Endothelial cell (in vitro differentiated cells): ENCODE measurements at places on chromosomes 5 and 9.

DNA sequence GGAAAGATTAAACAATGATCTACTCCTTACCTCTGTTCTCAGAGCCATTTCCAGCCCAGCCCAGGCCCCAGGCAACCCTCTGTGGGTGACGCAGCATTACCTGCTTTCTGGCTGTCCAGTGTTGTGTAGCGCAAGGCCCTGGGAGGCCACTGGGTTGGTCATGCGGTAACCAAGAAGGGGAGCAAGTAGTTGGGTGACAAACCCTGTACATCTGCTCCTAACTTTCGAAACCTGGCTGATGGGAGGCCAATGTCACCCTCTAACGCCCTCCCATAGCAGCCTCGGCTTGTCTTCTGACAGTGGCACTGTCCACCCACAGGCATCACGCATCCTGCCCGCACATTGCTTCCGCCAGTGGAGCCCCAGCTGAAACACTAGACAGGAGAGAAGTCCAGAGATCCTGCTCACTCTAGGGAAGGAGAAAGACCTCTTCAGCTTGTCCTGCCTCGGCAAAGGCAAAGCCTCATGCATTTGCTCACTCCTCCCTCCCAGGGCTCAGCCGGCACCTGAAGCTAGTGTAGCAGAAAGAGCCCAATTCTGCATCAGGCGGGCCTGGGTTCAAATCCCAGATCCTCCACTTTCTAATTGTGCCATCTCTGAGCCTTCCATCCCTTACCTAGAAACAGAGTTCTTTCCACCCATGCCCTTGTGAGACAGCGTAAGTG is 94.6 kb downstream of the ADAMTS2 start:
- DNase-seq = no peak

- DNase-seq = no peak
Observed at GRCh38 chr5:143141652-143142051, 261.8 kb downstream of the NR3C1 start.

DNA sequence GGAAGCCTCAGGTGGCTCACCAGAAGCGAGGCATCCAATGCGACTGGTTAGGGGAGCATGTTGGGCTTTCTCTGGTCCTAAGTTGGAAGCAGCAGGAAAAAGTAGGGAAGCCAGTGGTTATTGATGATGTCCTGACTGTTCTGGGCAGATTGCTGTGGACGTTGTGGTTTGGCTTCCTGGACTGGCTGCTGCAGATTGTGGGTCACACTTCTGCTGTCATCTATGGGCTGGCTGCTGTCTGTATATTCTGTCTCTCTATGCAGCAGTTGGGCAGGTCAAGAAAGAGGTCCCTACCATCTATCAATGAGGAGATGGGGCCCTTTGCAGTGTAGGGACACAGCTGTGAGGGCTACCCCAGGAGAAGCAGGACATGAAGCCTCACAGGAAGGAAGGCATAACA is 13.5 kb upstream of the MARCHF6 start:
- DNase-seq = no peak

GRCh38 chr5:775961-776861 is 8.3 kb downstream of the ZDHHC11B start:
- DNase-seq = no peak

DNA sequence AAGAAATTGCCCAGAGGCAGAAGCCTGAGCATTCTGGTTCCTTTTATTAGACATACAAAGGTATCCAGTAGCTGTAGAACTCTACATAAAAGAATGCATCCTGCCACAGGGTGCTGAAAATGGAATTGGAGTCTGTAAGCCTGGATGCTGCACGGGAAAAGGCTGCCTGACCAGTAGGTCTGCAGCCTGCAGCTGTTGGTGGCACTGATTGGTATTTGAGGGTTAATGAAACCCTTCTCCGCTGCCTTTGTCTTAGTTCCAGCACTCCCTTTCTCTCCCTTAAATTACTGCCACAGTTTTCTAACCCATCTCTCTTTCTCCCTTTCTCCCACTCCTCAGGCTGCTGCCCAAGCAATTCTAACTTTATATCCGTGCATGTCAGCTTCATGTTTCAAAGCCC is 64.7 kb downstream of the BRINP1 start:
- DNase-seq = no peak

- no peak for DNase-seq
Observed at GRCh38 chr5:159916841-159917761, 819 bp downstream of the ADRA1B start.

- no peak for DNase-seq
Observed at GRCh38 chr5:67182301-67182790, 14.3 kb downstream of the CD180 start.

DNA sequence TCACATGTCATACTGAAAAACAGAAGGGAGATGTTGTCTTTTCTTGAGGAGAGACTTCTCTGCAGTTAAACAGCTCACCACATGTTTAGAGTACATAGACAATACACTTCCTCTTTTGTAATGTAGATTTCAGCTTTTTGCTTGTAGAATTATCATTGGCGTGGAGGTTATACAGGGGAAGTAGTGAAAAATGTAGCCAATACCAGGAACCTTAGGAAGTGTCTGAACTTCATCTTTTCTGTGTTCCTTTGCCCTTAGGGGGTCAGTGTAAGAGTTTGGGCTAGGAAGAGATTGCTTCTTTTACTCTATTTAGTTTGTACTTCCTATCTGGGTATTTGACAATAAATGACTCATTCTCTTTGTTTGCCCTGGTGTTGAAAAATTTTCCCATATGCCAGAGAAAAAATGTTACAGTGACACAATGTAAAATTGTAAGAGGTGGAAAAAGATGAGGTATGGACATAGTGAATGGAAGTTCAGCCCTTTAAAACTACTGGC is 21.0 kb upstream of the CDKN2B start:
- DNase-seq = no peak

DNA sequence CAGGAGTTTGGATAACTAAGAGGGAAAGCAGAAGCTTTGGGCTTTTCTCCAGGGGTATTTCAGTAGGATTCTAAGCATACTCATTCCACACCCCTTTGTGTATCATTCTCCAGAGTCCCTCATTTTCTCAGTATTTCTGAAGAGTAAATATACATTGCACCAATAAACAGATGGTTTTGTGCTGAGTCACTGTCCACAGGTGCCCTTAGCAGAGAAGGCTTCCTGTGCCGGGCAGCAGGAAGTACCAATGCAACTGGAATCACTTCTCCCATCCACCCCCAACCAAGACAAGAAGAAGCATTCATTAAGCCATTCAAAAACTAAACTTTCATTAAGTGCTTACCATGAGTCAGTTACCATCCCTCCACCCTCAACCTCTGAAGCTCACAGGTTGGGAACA is 3.6 kb upstream of the CCNJL start:
- DNase-seq = no peak

GRCh38 chr5:1410156-1411014 is 34.9 kb downstream of the SLC6A3 start:
- no peak for DNase-seq

DNA sequence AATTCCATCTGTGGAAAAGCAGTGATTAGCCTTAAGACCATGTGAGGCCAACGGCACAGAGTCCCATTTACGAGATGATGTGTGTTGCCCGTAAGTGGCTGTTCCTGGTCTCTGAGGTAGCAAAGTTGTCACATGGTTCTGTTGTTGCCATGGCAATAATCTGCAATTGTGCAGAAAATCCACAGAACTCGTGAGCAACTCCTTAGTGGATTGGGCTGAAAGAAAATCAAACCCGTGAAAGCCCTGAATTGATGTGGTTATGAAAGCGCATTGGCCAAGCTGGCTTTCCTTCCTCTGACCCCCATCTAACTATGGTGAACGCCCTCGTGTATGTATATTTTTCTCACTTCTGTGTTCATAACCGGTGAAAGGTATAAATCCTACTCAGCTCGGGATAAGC is 614.7 kb downstream of the EBF1 start:
- DNase-seq = no peak

DNA sequence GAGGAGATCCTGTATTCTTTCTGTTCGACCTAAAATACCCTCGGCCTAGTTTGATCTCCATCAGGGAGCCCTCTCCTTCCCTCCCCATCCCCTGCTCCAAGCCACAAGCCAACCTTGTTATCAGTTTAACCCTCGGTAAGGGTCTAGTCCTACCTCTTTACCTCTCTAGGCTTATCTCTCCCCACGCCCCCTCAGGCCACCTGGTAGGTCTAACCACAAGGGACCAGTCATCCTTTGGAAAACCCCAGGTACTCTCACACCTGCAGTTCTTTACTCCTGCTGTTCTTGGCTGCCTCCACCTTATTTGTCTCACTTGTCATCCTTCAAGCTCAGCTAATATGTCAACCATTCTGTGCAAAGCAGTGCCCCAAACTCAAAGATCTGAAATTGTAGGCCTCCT is 78.7 kb downstream of the RAD23B start:
- DNase-seq = no peak

DNA sequence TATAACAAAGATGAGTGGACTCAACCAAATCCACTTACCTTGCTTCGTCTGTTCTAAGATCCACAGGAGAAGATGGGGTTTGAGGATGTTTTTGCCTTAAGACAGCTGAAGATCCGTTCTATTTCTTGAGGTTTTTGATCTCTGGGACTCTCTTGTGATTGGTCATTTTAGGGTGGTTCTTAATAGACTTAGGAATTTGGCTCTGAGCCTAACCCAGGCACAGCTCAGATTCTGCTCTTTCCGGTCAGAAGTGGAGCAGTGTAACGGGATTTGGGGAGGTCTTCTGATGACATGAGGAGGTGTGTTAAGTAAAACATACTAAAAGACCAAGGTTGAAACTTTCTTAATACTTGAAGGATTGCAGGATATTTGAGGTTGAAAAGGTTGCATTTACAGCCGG is 166.9 kb downstream of the DMRT2 start:
- DNase-seq = no peak
